Stimulated activated CD4-positive, alpha-beta T cell treated with anti-CD3 and anti-CD28 coated beads, Interleukin-2, amount 100 ng/mL, for 48 hours (primary cell): ENCODE measurements at places on chromosomes 5 and 9.

DNA sequence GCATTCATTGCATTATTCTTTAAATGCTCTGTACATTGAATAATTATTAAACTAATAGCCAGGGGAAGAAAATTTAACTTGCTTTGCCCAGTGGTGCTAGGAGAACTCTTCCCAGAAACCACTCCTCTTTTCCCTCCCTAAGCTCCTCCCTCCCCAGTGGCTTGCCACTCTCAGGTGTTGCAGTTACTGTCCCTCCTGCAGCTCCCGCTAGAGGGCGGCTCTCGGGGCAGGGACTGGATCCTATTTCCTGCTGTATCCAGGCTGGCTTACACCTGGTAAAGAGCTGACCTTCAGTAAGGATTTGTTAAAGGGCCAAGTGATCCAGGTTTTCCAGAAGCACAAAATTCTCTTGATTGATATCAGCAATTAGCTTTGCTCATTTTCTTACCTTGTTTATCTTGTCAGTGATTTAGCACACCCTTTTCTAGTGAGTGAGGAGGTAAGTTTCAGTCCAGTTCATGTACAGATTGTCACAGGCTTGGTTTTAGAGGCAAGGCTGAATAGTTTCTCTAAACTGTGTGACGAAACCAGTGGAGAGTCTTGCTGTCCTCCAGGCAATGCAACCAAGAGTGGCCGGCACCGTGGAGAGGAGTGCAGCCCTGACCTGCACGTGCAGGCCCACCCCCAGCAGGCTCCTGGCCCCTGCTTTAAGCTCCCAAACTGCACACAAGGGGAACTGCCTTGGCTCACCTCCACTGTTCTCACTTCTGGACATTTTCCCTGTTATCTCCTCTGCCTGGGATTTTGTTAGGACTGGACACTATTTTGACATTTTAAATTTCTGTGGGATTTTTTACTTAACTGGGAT is 423.8 kb downstream of the SPOCK1 start:
- DNase-seq: peak; percentile 4

DNA sequence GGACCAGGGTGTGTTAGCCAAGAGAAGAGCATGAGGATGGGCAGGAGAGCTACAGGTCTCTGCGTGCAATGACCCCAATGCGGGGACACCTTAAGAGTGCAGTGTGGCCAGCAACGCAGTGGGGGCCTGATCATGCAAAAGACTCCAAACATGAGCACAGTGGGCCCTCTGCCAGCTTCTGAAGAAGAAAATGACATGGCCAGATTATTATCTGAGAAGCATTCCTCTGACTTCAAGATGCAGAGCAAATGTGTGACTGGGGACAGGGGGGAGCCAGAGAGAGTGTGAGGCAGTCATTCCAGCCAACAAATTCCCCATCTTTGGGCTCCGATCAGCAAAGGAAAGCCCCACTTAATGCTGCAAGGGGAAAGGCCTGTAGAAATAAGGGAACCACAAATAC is 229.4 kb downstream of the CDK5RAP2 start:
- DNase-seq: no peak

DNA sequence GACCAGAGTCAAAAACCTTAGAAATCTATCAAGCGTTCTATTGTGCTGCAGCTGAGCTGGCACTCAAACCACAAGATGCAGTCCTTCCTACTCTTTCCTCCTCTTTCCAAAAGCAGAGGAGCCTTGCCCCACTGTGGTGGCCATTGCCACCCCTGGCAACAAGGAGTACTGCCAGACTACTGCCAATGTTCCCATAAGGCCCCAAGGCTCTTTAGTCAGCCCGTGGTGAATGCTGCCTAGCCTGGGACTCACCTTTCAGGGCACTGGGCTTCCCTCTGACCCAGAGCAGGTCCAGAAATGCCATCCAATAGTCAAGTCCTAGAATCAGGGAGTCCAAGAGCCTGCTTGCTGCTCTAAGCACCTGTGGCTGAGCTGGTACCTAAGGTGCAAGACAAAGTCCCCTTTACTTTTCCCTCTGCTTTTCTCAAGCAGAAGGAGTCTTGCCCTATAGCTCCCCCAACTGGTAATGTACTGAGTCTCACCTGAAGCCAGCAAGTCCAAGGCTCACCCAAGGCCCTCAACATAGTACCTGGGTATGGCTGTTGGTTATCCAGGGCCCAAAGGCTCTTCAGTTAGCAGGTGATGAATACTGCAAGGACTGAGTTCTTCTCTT is 219.4 kb downstream of the ATPSCKMT start:
- no peak for DNase-seq

GRCh38 chr5:119743927-119744326 is 114.6 kb downstream of the FAM170A start:
- DNase-seq: no peak

DNA sequence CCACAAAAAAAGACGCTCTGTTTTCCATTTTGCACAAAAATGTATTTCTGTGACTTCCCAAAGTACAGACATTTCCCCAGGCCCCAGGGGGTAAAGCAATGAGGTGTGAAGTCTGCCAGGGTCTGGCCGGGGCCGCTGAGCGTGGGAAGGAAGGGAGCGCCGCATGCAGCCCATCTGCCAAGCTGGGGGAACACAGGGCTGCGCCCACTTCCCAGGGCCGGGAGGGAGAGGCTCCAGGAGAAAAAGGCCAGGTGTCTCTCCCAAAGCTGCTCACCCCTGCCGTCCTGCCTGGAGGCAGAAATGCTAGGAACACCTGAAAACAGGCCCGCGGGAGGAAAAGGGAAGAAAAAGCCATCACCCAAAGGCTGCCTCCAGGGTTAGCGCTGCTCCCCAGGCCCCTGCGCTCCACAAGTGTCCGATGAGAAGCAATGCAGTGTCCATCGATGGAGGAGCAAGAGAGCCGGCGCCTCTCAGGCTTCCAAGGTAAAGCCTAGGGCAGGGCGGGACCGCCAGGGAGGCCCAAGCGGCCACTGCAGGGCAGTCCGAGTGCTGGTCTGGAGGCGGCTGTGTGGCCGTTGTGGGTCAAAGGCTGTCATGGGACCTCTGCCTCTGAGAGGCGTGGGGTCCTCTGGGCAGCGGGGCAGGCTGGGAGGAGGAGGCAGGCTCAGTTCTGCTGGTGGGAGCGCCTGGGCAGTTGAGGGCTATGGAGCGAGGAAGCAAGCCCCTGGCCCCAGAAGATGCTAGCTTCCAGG is 6.0 kb upstream of the ZDHHC12 start:
- DNase-seq: no peak

DNA sequence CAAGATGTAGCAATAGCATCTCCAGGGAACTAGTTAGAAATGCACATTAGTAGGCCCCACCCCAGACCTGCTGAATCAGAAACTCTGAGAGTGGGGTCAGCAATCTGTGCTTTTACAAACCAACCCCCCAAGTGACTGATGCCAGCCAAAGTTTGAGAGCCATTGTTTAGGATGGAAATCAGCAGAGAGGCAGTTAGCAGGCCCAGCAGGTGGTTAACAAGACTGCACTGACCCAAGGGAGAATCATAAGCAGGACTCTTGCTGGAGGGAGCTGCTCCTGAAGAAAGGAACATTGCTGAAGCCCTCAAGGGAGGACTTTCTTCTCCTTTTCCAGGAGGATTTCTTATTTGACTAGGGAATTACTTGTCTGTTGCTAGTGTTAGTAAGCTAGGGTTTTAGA is 74.2 kb upstream of the SLC12A2 start:
- no peak for DNase-seq

DNA sequence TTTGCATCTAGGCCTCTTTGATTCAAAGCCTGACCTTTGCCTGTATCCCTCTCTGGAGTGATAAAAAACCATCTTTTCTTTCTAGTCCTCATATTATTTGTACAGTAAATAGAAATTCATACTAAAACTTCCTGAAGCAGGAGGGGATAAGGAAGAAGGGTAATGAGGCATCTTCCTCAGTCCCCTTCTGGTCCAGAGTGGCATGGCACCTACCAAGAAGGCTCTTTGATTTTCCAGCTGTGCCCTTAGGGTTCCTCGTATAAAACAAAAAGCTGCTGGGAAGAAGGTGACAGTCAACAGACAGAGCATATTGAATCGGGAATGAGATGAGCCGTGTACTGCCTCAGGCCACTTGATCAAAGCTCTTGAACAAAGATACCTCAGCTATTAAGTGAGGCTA is 71.9 kb upstream of the SPDL1 start:
- DNase-seq: no peak

DNA sequence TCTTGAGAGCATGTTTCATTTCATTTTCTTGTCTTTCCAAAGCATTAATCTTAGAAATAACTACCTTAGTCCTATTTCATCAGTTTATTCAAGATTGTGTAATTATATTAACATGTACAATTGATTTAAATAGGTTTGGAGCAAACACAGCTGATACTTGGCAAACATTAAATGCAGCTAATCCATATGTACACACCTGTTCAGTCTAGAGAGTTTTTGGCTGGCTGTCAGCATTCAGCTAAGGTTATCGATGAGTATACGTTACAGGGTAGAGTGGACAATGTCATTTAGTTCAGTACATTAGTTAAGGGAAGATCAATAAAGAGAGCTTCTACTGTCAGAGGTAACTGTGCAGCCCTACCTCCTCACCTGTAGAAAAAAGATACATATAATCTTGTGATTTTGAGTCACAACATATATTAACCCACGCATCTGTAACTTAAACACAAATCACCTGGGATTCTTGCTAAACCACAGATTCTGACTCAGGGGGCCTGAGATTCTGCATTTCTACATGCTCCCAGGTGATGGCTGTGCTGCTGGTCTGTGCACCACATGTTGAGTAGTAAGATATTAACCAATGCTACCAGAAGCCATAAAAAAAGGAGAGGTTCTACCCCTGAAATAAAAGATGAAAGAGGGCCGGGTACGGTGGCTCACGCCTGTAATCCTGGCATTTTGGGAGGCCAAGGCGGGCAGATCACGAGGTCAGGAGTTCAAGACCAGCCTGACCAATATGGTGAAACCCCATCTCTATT is 34.1 kb upstream of the PCA3 start:
- DNase-seq: no peak

- DNase-seq: no peak
Measured at GRCh38 chr5:170053896-170054295, 51.8 kb upstream of the FOXI1 start.

- no peak for DNase-seq
Measured at GRCh38 chr9:76688471-76689238, 75.6 kb upstream of the PCA3 start.

DNA sequence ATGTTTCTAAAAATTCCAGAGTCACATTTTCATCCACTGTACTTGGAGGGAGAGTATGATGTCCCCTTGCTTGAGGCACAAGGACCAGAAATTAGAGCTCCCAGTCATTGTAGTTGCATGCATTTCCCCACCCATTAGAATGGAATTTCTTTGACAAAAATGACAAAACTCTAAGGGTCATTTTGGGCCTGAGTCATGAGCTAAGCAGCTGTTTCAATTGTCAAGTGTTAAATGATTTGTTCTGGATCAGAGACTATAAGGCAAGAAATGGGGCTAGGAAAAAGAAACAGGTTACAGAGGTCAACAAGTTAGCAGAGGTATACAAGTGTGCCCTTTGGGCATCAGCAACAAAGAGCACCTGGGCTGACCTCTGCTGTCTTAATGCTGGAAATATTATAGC is 131.2 kb upstream of the IQGAP2 start:
- DNase-seq: no peak

DNA sequence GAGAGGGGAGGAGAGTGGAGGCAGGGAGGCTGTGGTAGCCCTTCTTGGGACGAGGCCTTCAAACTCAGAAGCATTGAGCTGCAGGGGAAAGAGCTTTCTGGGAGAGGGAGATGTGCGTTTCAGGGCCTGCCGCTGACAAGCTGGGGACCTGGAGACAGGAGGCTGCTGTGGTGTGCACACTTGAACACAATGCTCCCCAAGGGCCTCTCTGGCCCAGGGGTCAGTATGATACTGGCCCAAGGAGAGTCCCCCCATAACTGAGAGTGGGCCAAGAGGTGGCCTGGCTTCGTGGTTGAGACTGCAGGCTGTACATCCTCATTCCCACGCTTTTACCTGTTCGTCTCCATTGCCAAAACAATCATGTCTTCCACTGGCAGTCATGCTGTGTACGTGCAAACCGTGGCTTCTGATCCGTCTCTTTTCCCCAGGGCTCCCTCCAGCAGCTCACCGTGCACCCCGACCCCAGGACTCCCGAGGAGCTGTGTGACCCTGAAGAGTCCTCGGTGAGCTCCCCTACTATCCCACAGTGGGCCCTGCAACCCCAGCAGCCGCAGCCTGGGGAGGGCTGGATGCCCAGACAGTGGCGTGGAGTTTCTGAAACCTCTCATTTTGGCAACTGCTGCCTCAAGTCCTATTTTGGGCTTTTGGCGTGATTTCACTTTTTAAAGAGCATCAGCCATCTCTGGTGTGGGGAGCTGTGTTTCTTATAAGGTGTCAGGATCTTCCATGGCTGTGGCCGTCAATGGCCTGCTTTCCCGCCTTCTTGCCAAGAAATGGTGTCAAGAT is 43.4 kb downstream of the COL15A1 start:
- no peak for DNase-seq

- DNase-seq: peak; percentile 20
Measured at GRCh38 chr9:86353655-86354010, 577 bp downstream of the TUT7 start.

GRCh38 chr9:121699571-121700164 is 48.2 kb downstream of the DAB2IP start:
- DNase-seq: no peak

GRCh38 chr5:164256351-164256750 is 750.9 kb downstream of the MAT2B start:
- no peak for DNase-seq

GRCh38 chr9:98074115-98074990 is 17.8 kb downstream of the NANS start:
- peak; percentile 63 for DNase-seq

GRCh38 chr5:96941140-96941539 is 5.3 kb downstream of the LNPEP start:
- no peak for DNase-seq

GRCh38 chr9:126671381-126671831 is 57.7 kb downstream of the LMX1B start:
- no peak for DNase-seq

GRCh38 chr9:34379334-34380033 is 2.8 kb upstream of the MYORG start:
- peak; percentile 93 for DNase-seq

GRCh38 chr5:72516916-72517315 is 9.7 kb upstream of the ZNF366 start:
- DNase-seq: no peak

- DNase-seq: no peak
Measured at GRCh38 chr9:85971731-85972130, 30.8 kb downstream of the NAA35 start.

DNA sequence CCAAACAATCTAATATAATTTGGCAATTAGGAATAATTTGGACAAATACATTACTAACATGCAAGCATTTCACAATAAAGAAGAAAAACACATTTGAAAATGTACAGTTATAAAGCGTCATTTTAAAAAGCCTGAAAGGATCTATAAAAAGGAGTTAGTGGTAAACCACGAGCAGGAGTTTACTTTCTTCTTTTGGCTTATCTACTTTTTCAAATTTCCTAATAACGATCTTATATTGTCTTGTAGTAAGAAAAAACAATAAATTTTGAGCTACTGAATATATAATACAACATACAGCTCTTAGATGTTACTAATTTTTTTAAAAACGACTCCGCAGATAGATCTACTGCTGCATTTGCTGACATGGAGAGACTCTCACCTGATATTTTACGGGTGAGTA is 79.9 kb downstream of the SMIM23 start:
- no peak for DNase-seq

GRCh38 chr5:147382776-147383175 is 127.1 kb downstream of the DPYSL3 start:
- DNase-seq: no peak
